ENCODE measurements at places on chromosomes 1 and 21.

GRCh38 chr1:28028873-28029654 is 59.3 kb downstream of the EYA3 start:
- DNase-seq, result no peak

- no peak for DNase-seq
Measured at GRCh38 chr1:63622849-63623566, 29.8 kb downstream of the PGM1 start.

- DNase-seq, result no peak
Measured at GRCh38 chr1:167623951-167624350, 6.1 kb upstream of the RCSD1 start.

GRCh38 chr21:34844013-34844923 is 175.5 kb downstream of the CLIC6 start:
- DNase-seq, result no peak

- no peak for DNase-seq
Measured at GRCh38 chr1:180603850-180604226, 28.0 kb upstream of the XPR1 start.

DNA sequence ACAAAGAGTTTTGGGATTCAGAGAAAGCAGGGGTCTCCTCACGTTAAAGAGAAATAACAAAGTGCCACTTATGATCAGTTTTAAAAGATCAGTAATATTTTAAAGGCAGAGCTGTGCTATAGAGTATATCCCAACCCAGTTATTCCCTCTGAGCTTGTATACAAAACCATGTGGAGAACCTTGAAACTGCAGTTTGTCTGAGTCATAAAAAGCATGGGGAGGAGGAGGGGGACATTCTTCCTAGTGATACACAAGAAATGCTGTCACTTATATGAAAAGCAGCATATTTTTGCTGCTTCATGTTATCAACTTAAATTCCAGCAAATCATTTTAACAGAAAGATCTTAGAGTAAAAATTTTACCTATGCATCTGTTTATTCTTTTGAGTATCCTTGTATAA is 244.5 kb downstream of the GPR52 start:
- no peak for DNase-seq

DNA sequence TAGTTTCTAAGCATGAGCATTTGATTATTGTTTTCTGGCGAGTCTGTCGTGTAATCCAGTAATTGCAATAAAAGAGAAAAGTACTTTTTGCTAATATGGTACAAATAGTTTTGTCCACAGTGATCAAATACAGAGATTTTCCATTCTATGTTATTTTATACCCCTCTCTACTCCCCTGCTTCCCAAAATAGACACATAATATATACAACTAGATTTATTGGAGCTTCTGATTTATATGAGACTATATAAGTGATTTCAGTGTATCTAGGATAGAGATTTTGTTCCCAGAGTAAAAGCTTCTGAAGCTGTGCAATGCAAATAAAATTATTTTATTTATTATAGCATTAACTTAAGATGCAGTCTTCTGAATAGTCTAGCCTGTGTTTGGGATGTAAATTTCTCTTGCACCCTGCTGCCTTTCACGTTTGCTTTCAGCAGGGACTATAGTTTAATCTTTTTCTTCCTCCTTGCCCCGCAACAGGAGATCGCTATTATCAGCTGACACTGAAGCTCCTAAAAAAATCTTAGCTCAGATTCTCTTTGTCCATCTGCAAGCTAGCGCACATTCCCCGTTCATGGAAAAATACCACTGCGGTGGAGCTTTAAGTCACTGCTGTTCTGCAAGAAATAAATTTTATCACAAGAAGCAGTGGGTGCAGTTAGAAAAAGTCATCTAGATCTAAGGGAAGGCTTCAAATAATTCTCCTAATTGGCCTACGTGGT is 273.3 kb downstream of the DISC1 start:
- no peak for DNase-seq

- no peak for DNase-seq
Measured at GRCh38 chr1:36942148-36942547, 92.2 kb downstream of the GRIK3 start.

DNA sequence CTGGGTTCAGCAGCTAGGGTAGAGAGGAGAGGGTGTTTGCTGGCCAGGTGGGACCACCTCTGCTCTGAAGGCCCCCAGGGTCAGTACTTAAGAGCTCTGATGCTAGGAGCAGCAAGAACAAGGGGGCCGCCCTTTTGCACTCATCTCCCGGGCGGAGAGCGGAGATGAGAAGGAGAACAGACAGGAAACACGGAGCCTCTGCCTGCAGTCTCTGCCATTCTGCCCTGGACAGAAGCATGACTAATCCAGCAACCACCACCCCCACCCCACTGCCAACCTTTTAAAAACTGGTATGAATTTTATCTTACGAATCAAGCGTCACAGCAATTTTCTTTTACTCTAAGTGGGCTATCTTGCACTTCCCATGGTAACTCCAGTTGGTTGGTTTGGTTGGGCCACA is 34.5 kb downstream of the PARP1 start:
- no peak for DNase-seq

- no peak for DNase-seq
Measured at GRCh38 chr1:60742339-60742738, 340.0 kb upstream of the NFIA start.

DNA sequence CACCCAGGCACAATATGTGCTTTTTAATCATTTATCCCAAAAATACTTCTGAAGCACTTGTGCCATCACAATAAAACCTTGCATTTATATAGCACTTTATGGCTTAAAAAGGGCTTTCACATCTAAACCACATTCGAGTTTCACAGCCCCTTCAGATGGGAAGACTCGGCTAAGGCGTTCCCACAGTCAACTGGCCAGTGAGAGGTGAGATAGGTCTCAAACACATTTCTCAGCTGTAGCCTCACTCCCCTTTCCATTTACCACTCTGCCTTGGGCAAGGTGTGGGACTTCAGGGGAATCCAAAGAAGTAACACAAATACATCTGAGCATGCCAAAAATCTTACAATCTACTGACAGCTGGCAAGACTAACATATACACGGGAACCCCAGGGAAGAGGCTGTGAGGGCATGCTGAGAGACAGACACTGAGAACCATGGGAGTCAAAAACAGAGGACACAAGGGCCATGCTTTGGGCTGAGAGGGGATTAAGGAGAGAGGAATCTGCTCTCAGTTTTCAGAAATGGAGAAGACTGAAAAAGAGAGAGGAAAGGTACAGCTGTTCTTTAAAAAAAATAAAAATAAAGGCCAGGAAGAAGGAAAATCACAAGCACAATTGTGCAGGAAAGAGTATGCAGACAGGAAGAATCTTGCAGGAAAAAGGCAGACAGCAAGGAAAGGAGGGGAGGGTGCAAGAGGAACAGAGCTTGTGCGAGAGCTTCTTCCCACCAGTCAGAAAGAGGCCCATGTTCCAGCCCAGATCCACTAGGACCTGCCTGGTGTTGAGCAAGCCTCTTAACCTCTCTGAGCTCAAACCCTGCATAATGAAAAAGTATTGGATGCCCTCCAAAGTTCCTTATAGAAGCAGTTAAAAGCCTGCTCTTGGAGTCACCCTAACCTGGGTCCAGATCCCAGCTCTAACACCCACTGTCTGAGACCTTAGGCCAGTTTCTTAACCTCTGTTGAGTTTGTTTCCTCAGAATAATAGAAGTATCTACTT is 73.5 kb downstream of the JAK1 start:
- DNase-seq, result no peak
